ENCODE measurements at places on chromosomes 16 and 17.
A peak's percentile ranks its signal among the peaks of the same experiment; 100 is the strongest.

GRCh38 chr17:34851961-34852540, 109.2 kb downstream of the CCT6B start:
- DNase-seq = no peak

GRCh38 chr16:74073456-74073855, 223.2 kb upstream of the PSMD7 start:
- DNase-seq = no peak

DNA sequence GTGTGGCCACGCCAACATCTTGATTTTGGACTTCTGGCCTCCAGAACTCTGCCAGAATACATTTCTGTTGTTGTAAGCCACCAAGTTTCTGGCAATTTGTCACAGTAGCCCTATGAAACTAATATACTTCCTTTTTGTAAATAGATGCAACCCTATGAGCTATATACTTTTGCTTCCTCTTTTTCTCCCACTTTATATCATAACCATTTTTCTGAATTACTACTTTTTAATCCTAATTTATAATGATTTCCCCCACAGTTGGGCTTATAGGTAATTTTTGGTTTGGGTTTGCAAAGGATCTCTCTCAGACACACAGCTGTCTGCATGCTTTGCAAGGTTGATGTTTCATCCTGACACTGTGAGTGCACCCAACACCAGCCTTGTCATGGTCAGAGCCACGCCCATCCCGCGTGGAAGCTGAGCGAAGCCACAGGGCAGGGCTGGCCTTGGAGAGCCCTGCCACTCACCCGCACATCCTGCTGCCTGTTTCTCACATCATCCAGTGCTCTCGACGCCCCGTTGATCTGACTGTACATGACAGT, 5.8 kb downstream of the TRIM25 start:
- peak; percentile 34 for DNase-seq

- no peak for DNase-seq
Observed at GRCh38 chr16:13999071-13999894, 71.8 kb upstream of the MRTFB start.

DNA sequence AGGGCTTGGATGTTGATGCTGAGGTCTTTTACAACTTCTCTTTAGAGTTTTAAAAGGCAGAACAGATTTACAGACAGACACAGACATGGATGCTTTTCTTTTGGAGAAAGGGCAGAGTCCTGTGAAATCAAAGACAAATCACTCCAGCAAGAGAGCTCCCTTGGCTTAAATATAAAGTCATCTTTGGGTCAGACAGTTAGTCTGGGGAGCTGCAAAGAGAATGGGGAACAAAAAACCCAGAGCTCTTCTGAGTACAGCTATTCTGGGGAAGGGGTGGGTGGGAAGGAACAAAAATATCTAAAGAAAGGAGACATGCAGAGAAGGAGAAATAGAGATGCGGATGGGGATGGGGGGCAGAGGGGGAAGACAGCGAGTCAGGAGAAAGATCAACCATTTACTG, 266.6 kb downstream of the XYLT1 start:
- no peak for DNase-seq

DNA sequence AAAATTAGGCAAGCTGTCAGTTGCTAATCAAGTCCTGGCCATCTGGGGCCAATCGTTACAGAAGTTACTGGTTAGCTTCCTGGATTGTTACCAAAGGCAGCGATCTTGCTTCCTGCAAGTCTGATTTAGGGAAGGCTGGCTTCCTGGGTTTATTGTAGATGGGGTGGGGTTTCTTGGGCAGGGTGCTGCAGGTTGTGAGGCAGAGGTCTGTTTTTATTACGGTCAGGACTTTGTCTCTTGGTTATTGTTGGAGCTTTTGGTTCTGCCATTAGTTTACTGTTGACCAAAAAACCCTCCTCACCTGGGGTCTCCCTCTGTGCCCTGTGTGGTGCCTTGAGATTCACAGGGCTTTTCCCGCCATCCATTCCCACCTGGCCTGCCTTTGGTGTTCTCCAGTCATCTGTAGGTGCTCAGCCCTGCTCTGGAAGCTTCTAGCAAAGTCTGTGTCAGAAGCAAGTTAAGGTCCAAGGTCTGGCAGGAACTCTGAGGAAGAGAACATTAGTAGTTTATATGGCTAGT, 36.9 kb downstream of the SLC47A1 start:
- DNase-seq = no peak

DNA sequence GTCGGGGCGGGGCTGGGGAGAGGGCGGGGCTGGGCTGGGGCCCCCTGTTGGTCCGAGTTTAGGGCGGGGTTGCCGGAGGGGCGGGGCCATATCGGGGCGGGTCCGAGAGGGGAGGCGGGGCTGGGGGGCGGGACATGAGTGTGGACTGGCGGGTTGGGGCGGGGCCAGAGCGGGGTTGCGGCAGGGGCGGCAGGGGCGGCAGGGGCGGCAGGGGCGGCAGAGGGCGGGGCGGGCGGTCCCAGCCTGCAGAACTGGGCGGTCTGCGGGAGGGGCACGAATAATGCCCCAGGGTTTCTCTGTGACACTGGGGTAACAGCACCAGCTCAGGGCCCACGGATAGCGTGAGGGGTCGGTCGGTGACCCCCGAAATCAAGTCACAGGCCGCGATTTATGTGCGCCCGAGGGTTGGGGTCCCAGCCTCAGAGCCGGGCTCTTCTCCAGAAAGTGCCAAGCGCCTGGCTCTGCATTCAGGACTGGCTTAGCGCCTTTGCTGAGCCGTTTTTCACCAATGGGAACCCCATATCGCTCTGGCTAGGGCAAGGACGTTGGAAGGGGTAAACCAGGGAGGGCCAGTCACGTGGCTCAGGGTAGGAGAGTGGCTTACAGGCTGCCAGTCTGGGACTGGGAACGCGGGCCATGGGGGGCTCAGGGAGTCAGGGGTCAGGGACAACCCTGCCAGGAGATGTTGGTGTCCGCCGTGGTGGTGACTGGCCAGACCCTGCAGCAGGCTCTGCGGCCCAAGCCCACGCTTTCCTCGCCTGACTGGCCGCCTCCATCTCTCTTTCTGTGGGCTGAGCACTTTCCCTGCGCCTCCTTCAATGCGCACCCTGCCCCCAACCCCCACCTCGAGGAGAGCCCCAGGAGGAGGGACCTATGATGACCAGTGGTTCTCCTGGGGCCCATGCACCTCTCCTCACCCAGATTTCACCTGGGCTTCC, 1.2 kb upstream of the METTL26 start:
- DNase-seq = no peak

DNA sequence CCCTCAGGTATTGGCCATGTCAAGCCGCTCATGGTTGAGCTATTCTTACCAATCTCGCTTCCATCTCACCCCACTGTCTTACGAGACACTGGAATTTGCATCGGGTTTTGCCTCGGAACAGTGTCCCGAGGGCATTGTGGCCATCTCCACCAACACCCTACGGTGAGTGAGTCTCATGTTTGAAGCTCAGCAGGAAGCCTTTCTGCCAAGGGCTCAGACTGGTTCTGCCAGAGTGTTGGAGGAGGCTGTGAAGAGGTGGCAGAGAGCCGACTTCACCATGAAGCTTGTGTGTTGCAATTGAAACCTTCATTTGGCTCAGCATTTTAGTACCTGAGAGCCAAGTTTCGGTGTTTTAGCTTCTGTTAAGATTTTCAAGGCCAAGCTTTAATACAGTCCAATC, 38.0 kb downstream of the SF3B3 start:
- DNase-seq = no peak

GRCh38 chr16:65665586-65665985, 543.7 kb upstream of the CDH11 start:
- no peak for DNase-seq

All from memory B cell (primary cell).